ENCODE measurements at places on chromosomes 11 and 22.

DNA sequence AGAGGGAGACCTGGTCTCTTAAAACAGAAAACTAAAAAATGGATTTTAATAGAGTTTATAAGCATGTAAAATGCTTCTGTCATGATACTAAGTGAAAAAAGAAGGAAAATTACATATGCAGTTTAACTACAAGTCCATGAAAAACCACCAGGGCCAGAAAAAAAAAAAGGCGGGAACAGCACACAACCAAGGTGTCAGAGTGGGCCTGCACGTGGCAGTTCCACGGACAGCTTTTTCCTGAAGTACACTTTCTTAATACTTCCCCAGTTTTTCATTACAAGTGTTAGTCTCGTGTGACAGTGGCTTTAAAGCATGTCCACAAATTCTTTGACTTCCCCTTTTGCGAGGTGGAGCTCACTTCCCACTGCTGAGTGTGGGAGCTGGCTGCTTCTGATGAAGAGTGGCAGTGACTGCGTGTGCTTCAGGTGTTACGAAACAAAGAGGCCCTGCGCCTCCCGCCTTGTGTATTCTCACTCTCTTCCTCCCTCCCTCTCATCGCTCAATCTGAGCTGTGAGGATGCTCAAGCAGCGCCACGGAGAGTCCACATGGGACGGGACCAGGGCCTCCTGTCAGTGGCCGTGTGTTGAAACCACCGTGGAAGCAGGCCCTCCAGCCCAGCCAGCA, 16.4 kb downstream of the PPM1F start:
- DNase-seq = no peak

GRCh38 chr22:25953276-25953675, 211.3 kb downstream of the MYO18B start:
- no peak for DNase-seq

DNA sequence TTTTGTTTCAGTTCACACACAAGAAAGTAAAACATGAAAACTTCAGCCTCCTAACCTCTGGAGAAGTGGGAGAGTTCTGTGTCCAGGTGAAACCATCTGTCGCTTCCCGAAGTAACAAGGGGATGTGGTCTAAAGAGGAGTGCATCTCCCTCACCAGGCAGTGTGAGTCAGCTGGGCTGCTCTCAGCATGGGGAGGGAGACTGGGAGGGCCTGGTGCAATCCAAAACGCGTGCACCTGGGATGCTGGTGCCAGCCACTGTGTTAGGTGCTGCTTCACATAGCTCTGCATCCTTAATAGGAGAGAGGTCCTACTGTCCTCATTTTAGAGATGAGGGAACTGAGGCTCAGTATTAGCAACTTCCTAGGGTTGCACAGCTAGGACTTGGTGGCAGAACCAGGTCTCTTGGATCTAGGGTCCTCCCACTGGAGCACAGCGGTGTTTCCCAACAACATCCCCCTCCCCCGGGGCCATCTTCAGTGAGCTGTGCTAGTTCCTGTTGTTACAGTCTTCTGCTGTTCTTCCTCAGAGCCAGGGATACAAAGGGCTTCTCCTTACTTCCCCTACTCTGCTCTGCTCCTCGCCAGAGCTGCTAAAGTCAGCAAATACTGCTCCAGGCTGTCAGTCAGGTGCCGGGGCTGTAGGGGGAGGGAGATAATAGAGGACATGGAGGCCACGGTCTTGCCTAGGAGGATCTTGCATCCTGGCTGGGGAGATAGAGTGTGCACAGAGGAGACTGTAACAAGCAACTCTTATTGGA, 8.0 kb downstream of the IL10RA start:
- no peak for DNase-seq

DNA sequence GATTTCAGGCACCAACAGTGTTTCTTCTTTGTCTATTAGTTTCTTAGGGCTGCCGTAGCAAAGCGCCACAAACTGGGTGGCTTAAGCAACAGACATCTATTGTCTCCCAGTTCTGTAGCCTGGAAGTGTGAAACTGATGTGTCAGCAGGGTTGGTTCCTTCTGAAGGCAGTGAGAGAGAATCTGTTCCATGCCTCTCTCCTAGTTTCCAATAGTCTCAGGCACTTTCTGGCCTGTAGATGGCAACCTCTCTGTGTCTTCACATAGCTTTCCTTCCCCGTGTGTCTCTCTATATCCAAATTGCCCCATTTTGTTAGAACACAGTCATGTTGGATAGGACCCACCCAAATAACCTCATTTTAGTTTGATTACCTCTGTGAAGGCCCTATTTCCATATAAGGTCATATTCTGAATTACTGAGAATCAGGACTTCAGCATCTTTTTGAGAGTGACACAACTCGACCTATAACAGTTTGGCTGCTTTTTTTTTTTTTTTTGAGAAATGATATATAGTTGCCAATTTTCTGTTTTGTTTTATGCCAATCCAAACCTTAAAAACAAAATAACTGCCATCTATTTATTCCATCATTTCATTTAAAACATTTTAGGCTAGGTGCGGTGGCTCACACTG, 108.2 kb downstream of the SLC36A4 start:
- no peak for DNase-seq

DNA sequence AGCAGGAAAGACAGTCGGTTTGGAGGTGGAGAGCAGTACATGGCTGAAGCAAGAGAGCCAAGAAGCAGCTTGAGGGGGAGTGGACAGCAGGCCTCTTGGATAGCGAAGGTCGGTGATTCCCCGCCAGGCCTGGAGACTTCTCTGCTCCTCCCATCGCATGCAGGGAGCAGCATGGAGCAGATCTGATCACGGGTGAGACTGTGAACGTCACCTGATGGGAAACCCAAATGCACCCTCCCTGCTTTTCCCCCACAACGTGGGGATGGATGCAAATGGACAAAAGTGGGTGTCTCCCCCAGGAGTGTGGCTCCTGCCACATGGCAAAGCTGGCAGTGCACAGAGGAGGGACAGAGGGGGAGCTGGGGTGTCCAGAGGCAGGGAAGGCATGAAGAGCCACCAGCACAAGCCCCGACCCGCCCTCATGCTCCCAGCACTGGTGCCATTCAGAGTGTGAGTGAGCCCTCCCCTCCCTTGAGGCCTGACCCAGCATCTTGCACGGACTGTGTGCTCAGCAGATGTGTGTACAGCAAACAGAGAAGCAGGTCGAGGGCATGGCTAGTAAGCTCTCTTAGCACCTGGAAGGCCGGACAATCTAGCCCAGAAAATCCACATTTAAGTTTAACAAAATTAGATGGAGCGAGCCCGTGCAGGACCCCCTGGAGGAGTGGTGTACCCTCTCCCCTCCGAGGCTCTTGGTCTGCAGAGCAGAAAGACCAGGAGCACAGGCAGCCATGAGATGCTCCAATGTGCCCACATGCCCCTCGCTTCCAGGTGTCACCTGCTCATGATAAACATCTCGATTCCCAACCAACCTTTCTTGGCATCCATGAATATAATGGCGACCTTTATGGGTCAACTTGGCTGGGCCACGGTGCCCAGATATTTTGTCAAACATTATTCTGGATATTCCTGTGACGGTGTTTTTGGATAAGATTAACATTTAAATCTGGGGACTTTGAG, 661.7 kb downstream of the TBC1D22A start:
- no peak for DNase-seq

- DNase-seq = no peak
These were observed 51.0 kb downstream of the SYTL2 start for GRCh38 chr11:85759915-85760314.

- DNase-seq = no peak
These were observed 23.2 kb downstream of the SYT13 start for GRCh38 chr11:45262900-45263299.

DNA sequence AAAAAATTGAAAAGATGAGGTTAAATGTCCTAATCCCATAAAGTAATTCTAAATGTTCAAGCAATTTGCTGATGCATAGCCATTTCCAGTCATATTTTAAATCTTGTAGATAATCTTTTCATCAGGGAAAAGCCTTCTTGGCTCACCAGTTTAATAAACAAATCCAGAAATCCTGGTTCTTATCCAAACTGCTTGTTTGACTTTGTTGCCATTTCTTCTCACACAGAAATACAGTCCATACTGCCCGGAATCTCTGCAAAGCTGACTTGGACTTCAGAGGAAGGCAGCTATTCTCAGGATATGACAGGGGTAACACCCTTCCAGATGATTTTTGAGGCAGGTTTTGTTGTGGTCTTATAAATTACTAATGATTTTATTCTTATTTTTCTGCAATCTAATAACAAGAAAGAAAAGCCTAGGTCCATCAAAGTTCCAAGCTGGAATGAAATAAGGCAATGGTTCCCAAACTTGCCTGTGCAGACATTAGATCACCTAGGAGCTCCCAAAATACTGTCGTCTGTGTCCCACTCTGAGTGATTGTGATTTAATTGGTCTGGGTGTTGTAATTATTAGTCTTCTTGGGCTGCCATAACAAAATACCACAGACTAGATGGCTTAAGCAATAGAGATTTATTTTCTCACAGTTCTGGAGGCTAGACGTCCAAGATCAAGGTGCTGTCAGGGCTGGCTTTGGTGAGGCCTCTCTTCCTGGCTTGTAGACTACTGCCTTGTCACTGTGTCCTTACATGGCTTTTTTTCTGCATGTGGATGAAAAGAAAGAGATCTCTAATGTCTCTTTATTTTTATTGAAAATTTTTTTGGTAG, 55.1 kb upstream of the RCE1 start:
- no peak for DNase-seq

GRCh38 chr11:60871378-60872061, 4.2 kb downstream of the ZP1 start:
- no peak for DNase-seq

- DNase-seq = no peak
These were observed 126.7 kb upstream of the B3GAT1 start for GRCh38 chr11:134538742-134539141.

- DNase-seq = no peak
These were observed 32.4 kb downstream of the SLN start for GRCh38 chr11:107679255-107680024.

- no peak for DNase-seq
These were observed 17.1 kb upstream of the SCN3B start for GRCh38 chr11:123671534-123671933.

DNA sequence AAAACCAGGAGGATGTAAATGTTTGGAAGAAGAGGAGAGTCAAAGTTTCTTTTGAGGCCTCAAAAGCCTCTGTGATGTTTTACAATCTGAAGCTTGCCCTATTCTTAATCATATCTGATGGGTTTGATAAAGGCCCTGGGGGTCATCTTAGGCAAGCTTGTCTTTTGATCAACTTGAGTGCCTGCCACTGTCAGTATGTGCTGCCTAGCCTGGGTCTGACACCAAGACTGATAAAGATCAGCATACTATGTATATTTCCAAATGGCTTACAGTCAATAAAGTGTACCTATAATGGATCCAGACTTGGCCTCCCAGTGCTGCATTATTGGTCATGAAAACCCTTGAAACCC, 12.7 kb downstream of the EHF start:
- DNase-seq = no peak

- no peak for DNase-seq
These were observed 7.2 kb upstream of the CBL start for GRCh38 chr11:119198925-119199324.

DNA sequence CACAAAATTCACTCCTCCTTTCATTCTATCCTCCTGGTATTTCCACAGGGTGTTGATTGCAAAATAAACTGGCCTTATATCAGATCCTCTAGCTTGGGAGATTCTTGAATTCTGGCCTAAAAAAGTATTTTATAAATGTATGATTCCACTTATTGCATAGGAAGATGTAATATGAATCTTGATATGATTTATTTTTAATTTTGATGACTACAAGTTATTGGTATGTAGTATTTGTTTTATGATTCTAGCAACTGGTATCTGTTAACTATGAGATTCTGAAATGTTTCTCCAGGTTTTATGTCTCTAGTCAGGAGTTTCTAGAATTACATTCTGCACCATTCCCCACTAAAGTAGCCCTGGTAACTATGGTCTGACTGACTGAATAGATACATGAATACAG, 373.9 kb upstream of the C11orf87 start:
- DNase-seq = no peak

- no peak for DNase-seq
These were observed 58.8 kb downstream of the PPP6R2 start for GRCh38 chr22:50401907-50402306.

DNA sequence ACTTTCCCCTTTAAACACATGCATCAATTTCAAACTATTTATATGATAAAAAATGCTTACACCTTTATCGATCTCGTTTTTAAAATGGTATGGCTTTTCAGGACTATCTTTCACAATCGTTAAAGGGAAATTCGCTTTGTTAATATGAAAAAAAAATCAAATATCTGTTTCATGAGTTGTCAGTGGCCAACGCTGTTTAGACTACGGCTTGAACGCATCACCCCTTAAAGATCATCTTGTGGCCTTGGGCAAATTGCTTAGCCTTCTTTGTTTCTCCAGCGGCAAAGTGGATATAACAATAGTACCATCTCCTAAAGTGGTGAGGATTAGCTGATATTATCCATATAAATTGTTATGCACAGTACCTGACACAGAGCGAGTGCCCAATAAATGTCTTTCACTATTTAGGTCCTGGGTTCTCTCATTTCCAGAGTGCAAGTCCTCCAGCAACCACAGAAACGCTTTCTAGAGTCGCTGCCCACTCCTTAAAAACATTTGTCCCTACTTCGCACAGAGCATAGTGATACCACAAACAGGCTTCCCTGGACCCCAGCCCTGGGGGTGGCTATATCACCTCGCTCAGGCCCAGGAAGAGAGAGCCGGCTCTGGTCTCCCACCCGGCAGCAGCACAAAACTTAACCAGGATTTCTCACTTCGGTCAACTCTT, 904 bp downstream of the SLC35F2 start:
- DNase-seq = no peak

DNA sequence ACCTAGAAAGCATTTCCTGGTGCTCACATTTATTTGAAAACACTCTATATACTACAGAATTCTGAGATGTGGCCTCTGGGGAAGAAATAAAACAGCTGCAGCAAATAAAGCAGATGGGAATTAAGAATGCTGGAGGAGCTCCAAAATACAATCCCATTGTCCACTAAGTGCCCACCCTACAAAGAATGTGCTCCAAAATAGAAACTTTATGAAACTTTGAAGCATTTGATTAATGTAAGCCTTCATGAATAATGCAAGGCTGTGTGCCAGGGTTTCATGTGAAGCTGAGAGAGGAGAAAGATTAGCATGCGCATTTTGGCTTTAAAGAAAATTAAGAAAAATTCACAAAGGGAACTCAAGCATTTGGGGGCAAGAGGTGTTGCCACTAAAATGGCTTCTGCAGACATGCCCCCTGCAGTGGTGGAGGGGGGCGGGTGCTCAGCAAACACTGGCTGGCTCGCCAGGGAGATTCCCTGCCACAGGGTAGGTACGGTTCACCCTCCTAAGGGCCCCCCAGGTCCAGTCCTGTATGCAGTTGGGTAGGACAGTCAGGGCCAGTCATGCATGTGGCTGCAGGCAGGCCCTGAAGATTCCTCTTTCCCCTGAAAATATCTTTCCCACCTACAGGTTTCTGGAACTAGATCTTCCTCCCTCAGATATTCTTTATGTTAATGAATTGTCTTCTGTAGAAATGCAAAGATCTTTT, 46.6 kb upstream of the RCN1 start:
- DNase-seq = no peak

DNA sequence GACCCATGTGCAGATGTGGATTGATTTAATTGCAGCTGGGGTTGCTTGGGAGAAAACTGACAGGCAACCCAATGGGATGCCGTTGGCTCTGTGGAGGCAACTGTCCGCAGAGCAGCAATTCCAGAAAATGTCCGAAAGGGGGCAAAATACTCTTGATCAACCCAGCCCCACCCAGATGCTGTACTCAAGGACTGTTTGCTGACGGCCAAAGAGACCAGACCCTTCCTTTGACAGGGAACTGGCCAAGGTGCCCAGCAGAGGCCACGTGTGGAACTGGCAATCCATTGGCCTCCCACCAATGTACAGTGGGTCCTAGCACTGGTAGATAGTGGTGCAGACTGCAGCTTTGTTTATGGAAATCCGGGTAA, 29.7 kb upstream of the KCNA4 start:
- DNase-seq = no peak

All from T-helper 22 cell (primary cell).